Stimulated activated CD4-positive, alpha-beta T cell treated with anti-CD3 and anti-CD28 coated beads, TNF-alpha, amount 100 ng/mL, for 24 hours (primary cell): ENCODE measurements at places on chromosomes 16 and 17.

- no peak for DNase-seq
Measured at GRCh38 chr16:22093996-22094395, 1.7 kb downstream of the VWA3A start.

DNA sequence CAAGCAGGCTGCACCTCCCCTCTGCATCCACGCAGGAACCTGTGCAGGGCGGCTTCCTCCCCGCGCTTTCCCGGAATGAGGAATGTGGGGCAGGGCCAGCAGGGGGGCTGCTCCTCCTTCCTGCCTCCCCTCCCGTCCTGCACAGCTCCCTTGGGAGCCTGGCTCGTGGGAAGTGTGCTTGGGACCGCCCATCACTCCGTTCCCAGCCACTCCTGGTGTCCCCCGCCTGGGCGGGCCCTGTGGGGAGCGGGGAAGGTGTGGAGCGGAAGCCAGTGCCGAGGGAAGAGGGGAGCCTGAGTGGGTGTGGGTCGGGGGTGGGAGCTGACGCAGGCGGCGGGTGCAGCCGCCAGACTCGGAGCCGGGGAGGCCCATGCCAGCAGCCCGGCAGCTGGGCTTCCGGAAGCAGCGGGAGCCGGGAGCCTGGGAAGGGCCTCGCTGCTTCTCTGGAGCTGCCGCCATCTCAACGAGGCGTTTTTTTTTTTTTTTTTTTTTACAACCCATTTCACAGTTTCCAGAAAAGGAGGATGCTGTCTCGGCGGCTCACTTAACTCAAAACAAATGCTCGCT is 24.1 kb downstream of the BAHCC1 start:
- DNase-seq = no peak

DNA sequence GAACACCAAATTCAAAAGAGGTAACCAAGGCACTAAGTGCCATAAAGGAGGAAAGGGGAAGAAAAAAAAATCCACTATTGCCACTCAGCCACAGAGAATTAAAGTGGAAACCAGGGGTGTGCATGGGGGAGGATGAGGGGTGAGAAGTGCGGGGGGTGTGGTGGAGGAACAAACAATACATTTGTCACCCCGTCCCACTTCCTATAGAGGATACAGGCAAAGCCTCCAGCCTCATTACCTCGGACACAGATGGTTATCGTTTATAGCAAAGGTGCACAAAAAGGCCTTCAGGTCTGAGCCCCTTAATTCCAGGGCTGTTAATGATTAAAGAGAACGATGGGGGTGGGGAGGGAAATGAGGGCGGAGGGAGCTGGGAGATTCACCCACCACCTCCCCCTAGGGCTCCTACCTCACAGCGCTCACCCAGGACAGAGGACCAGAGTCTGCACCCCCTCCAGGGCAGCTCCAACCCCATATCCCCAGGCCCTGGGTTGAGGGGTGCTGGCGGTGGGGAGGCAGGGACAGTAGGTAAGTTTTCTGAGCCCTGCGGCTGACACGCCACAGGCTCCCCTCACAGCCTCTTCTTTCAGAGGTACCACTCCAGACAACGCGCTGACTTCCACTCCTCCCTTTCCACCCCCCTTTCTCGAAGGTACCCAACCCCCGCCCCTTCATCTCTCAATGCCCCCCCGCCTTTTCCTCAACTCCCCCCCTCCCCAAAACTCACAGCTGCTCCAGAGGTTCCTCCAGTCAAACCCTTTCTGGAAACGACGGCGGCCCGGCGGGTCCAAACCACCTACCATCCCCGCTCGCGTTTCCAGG is 470 bp downstream of the DCUN1D3 start:
- DNase-seq = no peak

GRCh38 chr17:69452664-69453260 is 38.3 kb downstream of the MAP2K6 start:
- DNase-seq = no peak

- no peak for DNase-seq
Measured at GRCh38 chr17:33328129-33328528, 35.0 kb upstream of the ASIC2 start.

GRCh38 chr17:33267271-33267790 is 25.8 kb downstream of the ASIC2 start:
- DNase-seq = no peak

GRCh38 chr17:78598013-78598471 is 20.8 kb upstream of the DNAH17 start:
- no peak for DNase-seq

DNA sequence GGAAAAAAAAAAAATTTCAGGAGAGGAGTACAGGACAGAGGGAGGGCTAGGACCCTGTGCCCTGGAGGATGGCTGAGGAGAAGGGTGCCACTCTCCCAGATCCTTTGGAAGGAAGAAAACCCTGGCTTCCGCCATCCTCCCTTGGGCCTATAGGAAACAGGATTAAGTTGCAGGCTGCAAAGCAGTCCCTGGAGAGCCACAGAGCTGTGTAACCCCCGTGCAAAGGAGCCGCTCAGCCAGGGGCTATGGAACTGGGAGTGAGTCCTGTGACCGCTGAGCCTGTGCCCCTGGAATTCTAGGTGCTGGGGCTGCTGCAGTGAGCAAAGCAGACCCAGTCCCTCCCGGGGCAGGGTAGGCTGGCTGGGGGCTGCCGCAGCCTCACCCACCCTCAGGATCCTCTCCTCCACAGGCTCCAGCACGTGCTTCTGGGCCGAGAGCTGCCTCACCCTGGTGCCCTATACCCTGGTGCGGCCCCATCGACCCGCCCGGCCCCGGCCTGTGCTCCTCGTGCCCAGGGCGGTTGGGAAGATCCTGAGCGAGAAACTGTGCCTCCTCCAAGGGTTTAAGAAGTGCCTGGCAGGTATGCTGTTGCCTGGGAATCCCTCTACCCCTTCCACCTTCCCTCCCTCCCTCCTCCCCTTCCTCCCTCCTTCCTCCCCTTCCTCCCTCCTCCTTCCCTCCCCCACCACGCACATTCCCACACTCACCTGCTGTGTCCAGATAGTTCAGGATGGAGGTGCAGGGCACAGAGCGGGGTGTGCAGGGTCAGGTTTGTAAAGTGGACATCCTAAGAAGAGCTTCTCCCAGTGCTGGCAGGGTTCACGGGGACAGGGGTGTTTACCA is 15.3 kb downstream of the SGSH start:
- DNase-seq = no peak

GRCh38 chr17:50135316-50136095 is 5.5 kb upstream of the SAMD14 start:
- DNase-seq = no peak

DNA sequence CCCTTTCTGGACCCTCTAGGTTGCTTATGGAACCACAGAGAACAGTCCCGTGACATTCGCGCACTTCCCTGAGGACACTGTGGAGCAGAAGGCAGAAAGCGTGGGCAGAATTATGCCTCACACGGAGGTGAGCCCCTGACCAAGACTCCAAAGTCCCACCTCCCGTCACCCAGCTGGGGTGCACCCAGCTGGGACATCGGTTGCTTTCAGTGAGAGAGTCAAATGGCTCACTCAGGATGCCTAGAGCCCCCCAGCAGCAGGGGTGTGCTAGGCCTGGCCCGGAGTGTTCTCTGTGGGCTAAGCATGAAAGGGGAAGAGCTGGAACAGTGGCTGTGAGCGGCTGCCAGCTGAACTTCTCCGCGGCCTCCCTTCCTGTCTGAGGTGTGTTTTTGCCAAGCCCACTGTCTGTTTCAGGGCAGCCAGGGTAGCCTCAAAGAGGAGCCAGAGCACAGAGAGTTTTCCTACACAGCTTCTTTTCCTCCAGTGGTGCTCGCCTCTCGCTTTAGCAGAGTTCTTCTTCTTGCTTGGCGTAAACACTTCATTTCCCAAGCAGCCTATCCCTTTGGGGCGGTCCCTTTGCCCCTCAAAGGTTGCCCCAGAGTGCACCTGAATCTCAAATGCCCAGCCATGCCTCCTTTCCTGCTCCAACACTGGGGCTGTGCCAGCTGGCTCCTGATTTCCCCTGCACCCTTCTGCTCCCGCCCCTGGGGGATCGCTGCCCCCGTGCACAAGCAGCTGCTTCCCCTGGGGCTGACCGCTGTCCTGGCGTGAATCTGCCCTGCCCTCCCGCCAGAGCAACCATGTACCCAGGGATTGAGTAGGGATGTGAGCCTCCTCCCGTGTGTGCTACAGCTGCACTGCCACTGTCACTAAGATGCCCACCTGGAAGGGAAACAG is 2.6 kb upstream of the CHAD start:
- DNase-seq = no peak

GRCh38 chr16:368388-369158 is 1.8 kb downstream of the MRPL28 start:
- DNase-seq = no peak

DNA sequence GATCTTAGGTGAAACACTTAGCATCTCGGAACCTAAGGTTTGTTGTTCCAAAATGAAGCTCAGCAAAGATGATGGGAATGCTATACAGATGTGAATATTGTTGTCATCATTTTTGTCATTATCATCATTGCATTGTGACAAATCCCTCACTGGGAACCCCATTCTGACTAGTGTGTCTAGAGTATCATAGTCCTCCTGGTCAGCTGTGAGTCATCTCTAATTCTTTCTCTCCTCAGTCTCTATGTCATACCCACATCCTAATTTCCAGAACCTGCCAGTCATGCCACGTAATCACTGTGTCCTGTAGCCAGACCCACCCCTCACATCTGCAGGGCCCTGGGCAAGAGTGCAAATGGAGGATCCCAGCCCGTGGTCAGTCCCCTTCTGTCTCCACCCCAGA is 60.5 kb upstream of the CLEC3A start:
- no peak for DNase-seq

- DNase-seq = no peak
Measured at GRCh38 chr16:14289692-14290340, 218.7 kb downstream of the MRTFB start.

GRCh38 chr17:46810837-46811236 is 7.7 kb downstream of the WNT3 start:
- DNase-seq = no peak

- DNase-seq = no peak
Measured at GRCh38 chr16:51163366-51163765, 12.3 kb upstream of the SALL1 start.

- no peak for DNase-seq
Measured at GRCh38 chr17:69525920-69526841, 111.7 kb downstream of the MAP2K6 start.

- no peak for DNase-seq
Measured at GRCh38 chr17:75876938-75877751, 1.2 kb downstream of the TRIM47 start.

DNA sequence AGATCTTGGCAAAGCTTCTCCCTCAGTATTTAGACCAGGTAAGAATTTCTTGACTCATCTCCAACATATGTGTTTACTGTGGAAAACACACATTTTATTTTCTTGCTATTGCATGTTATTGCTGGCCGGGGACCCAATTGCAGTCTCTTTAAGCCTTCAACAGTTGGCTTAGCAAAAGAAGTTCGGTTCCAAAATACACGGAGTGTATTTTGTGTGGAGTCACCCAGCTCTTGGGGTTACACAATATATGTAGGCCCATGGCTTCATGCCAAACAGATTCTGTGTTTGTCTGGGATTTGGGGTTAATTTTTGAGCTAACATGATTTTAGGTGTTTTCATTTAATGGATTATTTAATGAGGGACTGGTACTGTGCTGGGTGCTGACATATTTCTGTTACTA is 4.0 kb downstream of the ALDH3A2 start:
- no peak for DNase-seq

DNA sequence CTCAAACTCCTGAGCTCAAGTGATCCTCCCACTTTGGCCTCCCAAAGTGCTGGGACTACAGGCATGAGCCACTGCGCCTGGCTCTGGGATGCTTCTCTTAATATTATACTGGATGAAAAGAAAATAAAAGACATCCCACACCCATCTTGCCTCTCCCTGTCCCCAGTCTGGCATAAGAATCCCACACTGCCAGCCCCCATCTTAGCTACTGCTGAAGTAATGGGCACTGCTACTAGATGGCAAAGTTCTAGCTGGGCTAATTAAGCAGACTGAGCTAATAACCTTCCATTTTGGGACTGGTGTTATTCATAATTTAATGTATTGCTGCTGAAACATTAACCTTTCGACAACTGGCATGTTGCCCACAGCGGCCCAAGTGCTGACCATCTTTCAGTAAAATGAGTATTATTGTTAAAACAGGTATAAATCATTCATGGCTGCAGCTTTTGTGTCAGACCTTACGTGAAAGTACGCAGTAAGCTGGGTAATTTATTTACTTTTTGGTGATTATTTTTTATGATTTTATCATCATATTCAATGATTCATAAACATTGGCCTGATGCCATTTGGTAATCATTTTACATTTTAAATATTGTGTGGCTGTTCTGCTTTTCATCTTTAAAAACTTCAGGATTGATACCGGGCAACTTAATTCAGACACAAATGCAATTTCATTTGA is 47.4 kb upstream of the ZFHX3 start:
- no peak for DNase-seq

- no peak for DNase-seq
Measured at GRCh38 chr17:57940653-57941329, 14.4 kb downstream of the CUEDC1 start.

DNA sequence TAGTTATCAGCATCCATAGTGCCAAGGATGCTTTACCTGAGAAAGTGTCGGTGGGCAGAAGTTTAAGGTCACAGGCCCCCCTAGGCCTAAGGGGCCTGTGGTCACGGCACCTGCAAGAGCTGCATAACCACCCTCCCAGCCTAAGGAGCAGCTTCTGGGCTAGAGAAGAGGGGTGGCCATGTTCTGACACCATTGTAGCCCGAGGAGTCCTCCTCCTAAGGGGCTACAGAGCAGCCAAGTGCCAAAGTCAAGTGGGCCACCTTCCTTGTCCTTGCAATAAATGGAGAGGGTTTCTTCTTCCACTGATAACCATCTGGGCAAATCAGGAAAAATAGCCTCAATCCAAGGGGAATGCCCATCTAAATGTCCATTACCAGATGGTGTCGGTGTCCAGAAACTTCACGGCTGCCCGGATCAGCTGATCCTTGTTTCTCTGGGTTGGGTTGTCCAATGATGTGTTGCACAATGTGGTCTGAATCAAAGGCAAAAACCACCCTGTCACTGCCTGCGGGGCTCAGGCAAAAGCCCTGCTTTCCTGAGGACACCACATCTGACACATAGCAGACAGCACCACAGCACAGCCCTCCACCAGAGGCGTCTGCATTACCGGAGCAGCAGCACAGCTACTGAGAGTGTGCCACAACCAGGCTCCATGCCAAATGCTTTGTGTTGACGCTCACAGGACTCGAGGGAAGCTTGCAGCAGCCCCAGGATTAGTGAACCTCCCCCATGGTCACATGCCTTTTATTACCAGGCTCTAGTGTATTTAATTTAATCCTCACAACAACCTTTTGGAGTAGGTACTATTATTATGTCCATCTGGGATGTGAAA is 12.8 kb downstream of the ATPAF2 start:
- no peak for DNase-seq

GRCh38 chr17:30557916-30558685 is 80.9 kb downstream of the GOSR1 start:
- DNase-seq = no peak
